CD4-positive, CD25-positive, alpha-beta regulatory T cell (primary cell): ENCODE measurements at places on chromosomes 2 and 18.

- DNase-seq = no peak
These were observed 35.6 kb upstream of the LPIN1 start for GRCh38 chr2:11710632-11711353.

- no peak for DNase-seq
These were observed 31.7 kb upstream of the ZBTB7C start for GRCh38 chr18:48440924-48441323.

GRCh38 chr2:71129114-71129901, 721 bp downstream of the MCEE start:
- DNase-seq = no peak

- no peak for DNase-seq
These were observed 152.9 kb downstream of the SMAD7 start for GRCh38 chr18:48797841-48798255.

GRCh38 chr2:240644171-240644651, 18.9 kb downstream of the GPR35 start:
- DNase-seq = no peak

- DNase-seq = no peak
These were observed 42.1 kb downstream of the GPR155 start for GRCh38 chr2:174444761-174445160.

- no peak for DNase-seq
These were observed 280.9 kb downstream of the RPRM start for GRCh38 chr2:153197402-153198386.

- DNase-seq = no peak
These were observed 285.8 kb upstream of the GYPC start for GRCh38 chr2:126370201-126370600.

- DNase-seq = no peak
These were observed 273.3 kb downstream of the ZNF407 start for GRCh38 chr18:74870950-74871349.

- no peak for DNase-seq
These were observed 582.1 kb upstream of the SETBP1 start for GRCh38 chr18:44098551-44099098.

GRCh38 chr2:64214281-64215115, 70.3 kb upstream of the PELI1 start:
- DNase-seq = no peak

DNA sequence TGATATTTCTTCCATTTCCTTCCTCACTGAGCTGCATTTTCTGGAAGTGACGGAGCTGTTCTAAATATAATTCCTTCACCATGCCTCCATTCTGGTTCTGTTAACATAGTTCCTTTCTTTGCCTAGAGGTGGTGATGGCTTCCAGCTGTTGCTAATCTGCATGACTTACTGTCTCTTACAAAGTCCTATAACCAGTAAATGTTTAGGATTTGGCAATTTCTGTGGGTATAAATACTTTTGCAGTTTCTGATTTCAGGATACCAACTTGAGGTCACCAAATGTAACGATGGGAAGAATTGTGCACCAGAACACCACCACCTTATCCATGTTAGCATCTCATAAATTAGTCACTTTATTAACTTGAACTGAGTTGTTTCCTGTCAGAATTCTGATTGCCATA, 101.7 kb upstream of the FN1 start:
- DNase-seq = no peak

GRCh38 chr18:48743886-48744285, 205.1 kb downstream of the CTIF start:
- DNase-seq = no peak

DNA sequence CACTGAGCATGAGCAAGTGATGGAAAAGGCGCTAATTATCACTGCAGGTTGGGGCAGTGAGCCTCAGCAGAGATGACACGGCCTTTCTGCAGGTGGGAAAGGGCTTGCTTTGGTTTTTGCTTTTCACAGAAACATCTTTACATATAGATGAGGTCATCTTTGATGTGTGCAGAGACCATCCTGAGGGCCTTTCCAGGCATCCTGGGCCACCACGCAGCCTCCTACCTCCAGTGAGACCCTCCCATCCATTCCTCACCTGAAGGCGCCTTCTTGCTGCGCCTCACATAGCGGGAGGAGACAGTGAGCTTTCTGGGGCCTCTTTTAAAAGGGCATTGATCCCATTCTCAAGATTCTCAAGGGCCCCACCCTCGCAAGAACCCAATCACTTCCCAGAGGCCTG, 235.3 kb upstream of the RAB6C start:
- DNase-seq = no peak

GRCh38 chr2:40321822-40322221, 130.1 kb downstream of the SLC8A1 start:
- no peak for DNase-seq

- DNase-seq = no peak
These were observed 1048.4 kb downstream of the CNTNAP5 start for GRCh38 chr2:125073440-125073839.

GRCh38 chr18:36195427-36196122, 8.3 kb downstream of the MOCOS start:
- no peak for DNase-seq

DNA sequence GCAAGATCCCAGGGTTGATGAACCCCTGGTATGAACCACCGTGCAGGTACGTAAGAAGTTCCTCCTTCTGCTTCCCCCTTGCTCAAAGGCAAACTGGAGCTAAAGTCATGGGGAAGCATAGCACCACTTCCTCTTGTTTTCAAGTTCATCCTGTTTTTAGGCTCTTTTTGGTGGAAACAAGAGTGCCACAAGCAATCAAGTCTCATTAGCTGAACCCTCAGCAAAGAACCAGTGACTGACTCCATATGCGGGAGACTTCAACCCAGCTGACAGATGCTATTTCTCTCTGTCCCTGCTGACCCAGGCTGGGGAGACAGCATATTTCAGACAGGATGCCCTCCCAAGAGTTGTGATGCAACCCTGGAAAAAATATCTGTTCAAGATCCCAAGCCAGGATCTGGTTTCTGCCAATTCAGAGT, 47.7 kb downstream of the BCL2 start:
- no peak for DNase-seq

- no peak for DNase-seq
These were observed 441.4 kb downstream of the DCDC2C start for GRCh38 chr2:4144731-4145130.

GRCh38 chr2:206438196-206438724, 5.1 kb upstream of the ADAM23 start:
- no peak for DNase-seq

- DNase-seq = no peak
These were observed 49.3 kb downstream of the TRAF3IP1 start for GRCh38 chr2:238369591-238370040.

DNA sequence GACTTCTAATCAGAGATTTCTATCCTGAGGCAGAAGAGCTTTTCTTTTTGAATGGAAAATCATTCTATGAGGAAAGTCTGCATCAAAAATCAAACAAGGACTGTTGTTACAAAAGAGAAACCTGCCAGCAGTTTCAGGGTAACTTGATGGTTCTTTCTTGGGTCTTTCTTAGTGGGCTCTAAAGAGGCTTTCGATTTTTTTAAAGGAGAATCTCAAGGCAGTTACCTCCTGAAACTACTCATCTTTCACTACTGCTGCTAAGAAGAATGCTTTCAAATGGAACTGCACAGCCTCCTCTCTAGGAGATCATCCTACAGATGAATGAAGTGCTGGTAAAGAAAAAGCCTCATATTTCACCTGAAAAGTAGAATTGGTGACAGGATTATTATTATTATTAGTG, 272.3 kb downstream of the ERBB4 start:
- no peak for DNase-seq

DNA sequence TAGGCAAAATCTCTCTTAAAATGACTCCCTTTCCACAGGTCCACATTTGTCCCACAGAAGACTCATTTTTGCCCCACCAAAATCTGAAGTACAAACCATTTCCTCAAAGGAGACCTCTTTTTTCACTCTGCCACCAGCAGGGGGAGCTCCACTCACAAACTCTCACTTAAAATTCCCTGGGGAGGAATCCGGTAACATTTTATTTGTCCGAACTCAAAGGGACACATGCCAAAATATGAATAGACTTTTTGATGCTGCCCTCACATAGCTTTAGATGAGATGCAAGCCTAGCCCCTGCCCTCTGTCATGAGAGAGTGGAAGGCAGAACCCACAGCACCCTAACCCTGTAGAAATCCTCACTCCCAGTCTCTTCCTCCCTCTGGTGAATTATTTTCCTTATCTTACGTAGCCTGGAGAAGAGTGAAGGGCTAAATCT, 57.1 kb downstream of the RMDN2 start:
- DNase-seq = peak; percentile 60

GRCh38 chr2:44999540-44999939, 9.7 kb downstream of the SIX2 start:
- DNase-seq = no peak

DNA sequence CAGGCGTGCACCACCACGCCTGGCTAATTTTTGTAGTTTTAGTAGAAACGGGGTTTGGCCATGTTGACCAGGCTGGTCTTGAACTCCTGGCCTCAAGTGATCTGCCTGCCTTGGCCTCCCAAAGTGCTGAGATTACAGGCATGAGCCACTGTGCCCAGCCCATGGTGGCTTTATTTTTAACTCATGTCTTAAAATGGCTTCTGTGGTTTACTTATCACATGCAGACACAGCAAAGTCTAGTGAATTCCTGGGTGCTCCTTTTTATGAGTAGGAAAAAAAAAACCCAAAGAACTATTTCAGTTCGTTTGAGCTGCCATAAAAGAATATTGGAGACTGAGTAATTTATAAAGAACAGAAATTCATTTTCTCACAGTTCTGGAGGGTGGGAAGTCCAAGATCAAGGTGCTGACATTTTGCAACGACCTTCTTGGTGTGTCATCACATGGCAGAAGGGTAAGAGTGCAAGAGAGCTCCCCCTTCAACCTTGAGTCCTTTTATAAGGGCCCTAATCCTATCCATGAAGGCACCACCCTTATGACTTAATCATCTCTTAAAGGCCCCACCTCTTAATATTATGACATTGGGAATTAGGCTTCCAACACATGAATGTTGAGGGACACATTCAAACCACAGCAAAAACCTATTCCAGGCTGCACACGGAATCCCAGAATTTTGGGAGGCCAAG, 12.6 kb upstream of the REL start:
- no peak for DNase-seq
